BJ (cell line): ENCODE measurements at places on chromosomes 3 and 15. TPM values are rescaled to one million over a fixed set of nuclear protein-coding genes. Genes with fewer than 3 reads are reported as not detected.

DNA sequence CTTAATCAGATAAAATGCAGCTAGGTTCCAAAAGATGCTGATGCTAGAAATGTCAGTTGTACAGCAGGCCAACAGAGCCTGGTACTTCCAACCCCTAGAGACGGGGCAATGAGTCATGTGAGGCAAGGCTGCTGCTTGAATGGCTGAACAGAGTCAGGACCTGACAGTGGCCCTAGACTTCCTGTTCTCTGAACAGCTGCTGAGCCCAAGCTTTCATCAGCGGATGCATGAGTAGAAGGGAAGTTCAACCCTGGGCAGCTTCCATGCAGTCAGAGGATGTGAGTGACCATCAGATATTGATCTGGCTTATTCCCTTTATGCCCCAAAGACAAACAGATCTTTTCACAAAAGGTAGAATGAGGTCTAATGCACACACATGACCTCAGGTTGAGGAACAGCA, 282.9 kb upstream of the COL8A1 start:
- no peak for DNase-seq

DNA sequence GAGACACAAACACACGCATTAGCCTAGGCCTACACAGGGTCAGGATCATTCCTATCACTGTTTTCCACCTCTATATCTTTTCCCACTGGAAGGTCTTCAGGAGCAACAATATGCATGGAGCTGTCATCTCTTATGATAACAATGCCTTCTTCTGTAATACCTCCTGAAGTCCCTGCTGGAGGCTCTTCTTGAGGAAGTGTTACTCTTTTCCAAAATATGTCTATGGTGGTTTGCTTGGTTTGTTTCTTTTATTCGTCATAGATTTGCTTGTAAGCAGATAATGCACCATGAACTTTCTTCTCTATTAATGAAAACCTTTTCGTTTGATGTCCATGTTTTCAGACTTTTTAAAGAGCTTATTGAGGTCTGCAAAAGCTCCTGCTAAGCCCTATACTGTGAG, 109.3 kb downstream of the GMPS start:
- no peak for DNase-seq

DNA sequence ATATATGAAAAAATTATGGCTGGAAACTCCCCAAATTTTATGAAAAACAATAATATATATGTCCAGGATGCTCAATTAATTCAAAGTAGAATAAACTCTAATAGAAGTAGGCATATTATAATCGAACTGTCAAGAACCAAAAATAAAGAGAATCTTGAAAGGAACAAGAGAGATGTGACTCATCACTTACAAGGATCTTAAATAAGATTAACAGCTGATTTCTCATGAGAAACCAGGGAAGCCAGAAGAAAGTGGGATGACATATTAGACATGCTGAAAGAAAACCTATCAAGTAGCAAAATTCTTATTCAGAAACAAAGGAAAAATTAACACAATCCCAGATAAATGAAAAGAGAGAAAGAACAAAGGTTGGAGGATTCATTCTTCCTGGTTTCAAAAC, 66.8 kb downstream of the FAIM start:
- DNase-seq: no peak

- DNase-seq: no peak
Observed at GRCh38 chr15:80694611-80695098, 455 bp upstream of the ABHD17C start.

DNA sequence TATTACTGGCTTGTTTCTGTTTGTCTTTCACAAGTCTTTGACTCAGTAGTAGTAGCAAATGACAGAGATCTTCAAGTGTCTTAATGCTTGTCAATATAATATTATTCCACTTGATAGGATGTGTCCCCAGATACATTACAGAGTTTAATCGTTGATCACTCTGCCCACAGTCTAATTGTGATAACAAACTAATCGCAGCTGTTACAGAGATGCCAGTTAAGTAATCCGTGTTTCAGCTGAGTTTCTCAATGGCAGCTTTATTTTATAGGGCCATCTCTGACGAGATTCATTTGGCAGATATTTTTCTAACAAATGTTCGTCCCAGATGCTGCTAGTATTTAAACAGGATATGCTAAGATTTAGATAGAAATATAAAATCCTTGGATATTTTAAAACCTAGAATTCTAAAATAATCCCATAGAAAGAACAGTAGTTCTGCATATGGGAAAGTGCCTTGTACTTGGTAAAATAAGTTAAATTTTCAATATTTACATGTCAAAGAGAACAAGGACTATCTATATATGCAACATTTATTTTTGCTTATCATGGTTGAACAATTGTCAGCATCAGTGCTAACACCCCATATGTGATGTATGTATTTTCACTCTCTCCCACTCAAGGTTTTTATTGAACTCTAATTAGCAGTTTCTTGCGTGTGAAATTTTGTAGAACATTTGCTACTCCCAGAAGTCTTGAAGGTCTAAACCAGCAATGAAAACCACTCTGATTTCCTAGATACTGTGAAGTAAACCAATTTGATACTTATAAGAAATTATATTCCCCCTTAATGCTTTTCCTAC, 185.5 kb downstream of the MBNL1 start:
- no peak for DNase-seq

GRCh38 chr3:46105306-46105919, 78.1 kb upstream of the XCR1 start:
- no peak for DNase-seq

- no peak for DNase-seq
Observed at GRCh38 chr3:108728105-108728504, 29.1 kb downstream of the RETNLB start.

GRCh38 chr3:73547427-73548248, 77.1 kb downstream of the PDZRN3 start:
- peak; percentile 94 for DNase-seq

GRCh38 chr3:12891985-12892839, 50.8 kb upstream of the RPL32 start:
- no peak for DNase-seq

CPA3 gene
- polyA plus RNA-seq: 3.1 and 5.2 TPM in 2 replicates

TMOD2 gene
- 1.1 and 2.2 TPM in 2 replicates for polyA plus RNA-seq

HTR3E gene
- not detected in 2 replicates for polyA plus RNA-seq

VGLL3 gene
- polyA plus RNA-seq: 59.3 and 98.8 TPM in 2 replicates
